Daoy (cell line): ENCODE measurements at places on chromosomes 6 and 20.

GRCh38 chr6:26016963-26017631 lies 54.5 kb downstream of the TRIM38 start:
- no peak for DNase-seq

- no peak for DNase-seq
Measured at GRCh38 chr6:40263970-40264369, 323.2 kb downstream of the LRFN2 start.

DNA sequence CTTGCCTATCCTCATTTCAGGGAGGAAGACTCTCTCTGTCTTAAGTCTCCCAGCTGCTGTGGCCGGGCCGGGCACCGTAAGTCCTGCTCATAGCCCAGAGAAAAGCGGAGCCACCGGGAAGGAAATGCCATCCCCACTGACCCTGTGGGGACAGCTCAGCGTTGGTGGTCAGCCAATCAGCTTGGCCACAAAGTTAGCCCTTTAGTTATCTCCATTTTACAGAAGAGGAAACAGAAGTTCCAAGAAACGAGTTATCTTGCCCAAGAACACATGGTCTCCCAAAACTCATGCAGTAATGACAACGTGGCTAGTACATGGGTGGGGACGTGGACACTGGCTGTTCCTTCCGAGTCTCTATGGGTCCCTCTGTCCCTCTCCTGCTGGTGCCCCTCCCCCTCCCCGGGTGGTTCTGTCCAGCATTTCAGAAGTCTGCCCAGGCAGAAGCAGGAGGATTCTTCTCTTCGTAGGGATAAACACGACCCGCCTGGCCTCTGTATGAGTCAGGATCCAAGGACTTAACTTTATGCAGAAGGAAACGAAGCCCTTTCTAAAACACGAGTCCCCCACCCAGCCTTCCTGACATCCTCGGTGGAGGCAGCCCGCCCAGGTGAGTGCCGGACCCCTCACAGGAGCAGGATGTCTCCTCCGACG lies 273.8 kb downstream of the CDH4 start:
- peak; percentile 35 for DNase-seq

- no peak for DNase-seq
Measured at GRCh38 chr20:43529051-43529450, 21.6 kb downstream of the L3MBTL1 start.

GRCh38 chr6:126170433-126170832 lies 169.5 kb upstream of the CENPW start:
- DNase-seq = no peak

- no peak for DNase-seq
Measured at GRCh38 chr20:18436847-18437246, 30.0 kb downstream of the DZANK1 start.

GRCh38 chr20:22312744-22313346 lies 271.5 kb downstream of the FOXA2 start:
- peak; percentile 53 for DNase-seq

- no peak for DNase-seq
Measured at GRCh38 chr20:4412216-4412615, 309.5 kb upstream of the PRND start.

GRCh38 chr6:39209360-39209811 lies 19.9 kb downstream of the KCNK5 start:
- DNase-seq = peak; percentile 36

DNA sequence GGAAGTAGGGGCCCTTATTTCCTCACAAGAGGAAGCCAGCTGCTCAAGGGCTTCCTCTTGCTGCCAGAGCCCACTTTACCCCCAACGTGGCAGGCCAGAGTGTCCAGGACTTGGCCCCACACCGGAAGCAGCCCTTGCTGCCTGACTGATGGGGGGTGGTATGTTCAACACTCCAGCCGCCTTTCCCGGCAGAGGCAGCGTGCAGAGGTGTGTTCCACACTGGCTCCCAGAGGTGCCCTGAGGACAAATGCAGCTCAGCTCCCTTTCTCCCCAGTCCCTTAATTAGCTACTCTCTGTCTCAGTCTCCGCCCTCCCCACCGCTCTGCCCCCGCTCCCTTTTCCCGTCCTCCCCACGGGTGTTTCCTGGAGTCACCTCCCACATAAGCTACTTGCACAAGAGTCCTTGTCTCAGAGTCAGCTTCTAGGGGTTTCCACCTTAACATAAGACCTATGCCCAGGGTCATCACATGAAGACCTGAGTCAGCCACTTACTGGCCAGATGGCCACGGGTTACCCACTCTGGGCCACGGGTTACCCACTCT lies 61.7 kb upstream of the SHLD1 start:
- no peak for DNase-seq

DNA sequence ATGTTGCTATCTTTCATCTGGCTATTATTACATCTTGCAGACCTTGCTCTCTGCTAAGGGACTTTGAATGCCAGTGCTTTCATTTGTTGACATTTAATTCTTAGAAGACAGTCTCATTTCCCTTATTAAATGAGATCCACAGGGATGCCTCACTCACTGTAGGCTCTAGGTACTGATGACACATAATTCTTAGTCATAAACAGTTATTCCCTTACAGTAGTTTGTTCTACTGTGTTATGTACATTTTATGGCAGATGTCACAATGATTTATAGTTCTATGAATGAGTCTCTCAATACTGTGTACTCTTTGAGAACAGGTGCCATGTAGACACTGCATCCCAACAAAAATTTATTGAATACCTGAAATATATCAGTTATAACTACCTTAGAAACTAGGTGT lies 70.3 kb downstream of the FAM83B start:
- no peak for DNase-seq

GRCh38 chr6:81694855-81695254 lies 57.6 kb downstream of the TENT5A start:
- DNase-seq = no peak

- DNase-seq = no peak
Measured at GRCh38 chr20:45014671-45015415, 48.5 kb downstream of the STK4 start.

- DNase-seq = no peak
Measured at GRCh38 chr6:71480577-71480976, 192.0 kb downstream of the OGFRL1 start.

DNA sequence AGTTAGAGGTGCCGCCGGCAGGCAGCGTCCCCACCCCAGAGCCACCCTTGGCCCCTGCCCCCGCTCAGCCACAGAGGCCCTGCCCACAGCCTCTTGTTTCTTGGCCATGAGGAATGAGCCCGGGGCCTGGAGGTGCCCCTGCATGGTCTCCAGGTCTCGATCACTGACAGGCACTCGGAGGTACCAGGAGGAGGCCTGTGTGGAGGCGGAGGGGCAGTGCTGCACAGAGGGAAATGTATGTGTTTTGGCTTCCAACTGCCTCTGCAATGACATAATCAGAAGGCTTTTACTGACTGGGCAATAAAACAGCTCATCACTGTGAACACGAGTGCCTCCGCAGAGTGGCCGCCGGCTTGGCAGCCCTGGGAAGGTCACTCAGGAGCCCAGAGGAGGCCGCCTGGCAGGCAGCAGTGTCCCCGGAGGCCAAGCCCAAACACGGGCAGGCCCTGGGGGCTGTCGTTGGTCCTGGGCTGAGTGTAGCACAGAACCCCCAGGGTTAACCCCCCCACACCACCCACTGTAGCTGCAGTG lies 61.1 kb upstream of the GATA5 start:
- DNase-seq = peak; percentile 34

GRCh38 chr20:59043698-59044097 lies 1.1 kb upstream of the PRELID3B start:
- peak; percentile 25 for DNase-seq

- DNase-seq = no peak
Measured at GRCh38 chr20:31718952-31719643, 3.6 kb downstream of the BCL2L1 start.

DNA sequence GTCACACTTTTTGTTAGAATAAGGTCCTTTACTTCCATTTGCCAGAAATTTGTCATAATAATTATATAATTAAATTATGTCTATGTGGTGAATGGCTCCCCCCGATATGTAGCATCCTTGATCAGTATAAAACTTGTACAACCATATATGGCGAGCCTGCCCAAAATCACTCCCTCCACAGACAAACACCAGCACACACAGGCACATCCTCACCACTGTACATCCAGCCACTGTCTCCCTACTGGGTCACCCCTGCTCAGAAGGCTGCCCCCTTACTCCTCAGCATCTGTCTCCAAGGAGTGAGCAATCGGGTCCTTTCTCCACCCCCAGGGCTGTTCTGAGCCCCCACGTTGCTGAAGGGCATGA lies 87.0 kb upstream of the MYL9 start:
- no peak for DNase-seq

- DNase-seq = no peak
Measured at GRCh38 chr6:153058909-153059308, 56.4 kb upstream of the MTRF1L start.

DNA sequence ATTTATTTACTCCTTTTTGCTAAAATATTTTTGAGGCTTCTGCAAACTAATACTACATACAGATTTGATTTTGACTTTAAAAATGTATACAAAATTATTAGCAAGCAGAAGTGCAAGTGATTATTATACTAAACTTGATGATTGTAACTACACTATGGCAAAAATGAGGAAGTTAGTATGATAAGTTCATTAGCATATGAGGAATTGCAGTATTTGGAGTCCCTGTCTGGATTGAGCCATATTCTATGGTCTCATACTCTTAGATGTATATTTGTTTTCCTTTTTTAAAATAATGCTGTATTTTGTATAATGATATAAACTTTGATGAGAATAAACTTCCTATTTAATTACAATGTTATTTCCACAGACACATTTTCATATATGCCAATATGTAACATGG lies 13.9 kb downstream of the CRISP3 start:
- DNase-seq = no peak

DNA sequence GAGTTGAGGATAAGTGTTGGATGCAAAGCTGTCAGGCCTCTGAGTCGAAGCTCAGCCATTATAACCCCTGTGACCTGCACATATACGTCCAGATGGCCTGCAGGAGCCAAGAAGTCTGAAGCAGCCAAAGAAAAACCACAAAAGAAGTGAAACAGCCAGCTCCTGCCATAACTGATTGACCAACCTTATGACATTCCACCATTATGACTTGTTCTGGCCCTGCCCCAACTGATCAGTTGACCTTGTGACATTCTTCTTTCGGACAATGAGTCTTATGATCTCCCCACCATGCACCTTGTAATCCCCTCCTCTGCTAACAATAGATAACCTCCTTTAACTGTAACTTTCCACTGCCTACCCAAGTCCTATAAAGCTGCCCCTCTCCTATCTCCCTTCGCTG lies 133.7 kb upstream of the AGPAT4 start:
- DNase-seq = peak; percentile 31

GRCh38 chr6:48973491-48973890 lies 489.6 kb downstream of the MMUT start:
- no peak for DNase-seq

DNA sequence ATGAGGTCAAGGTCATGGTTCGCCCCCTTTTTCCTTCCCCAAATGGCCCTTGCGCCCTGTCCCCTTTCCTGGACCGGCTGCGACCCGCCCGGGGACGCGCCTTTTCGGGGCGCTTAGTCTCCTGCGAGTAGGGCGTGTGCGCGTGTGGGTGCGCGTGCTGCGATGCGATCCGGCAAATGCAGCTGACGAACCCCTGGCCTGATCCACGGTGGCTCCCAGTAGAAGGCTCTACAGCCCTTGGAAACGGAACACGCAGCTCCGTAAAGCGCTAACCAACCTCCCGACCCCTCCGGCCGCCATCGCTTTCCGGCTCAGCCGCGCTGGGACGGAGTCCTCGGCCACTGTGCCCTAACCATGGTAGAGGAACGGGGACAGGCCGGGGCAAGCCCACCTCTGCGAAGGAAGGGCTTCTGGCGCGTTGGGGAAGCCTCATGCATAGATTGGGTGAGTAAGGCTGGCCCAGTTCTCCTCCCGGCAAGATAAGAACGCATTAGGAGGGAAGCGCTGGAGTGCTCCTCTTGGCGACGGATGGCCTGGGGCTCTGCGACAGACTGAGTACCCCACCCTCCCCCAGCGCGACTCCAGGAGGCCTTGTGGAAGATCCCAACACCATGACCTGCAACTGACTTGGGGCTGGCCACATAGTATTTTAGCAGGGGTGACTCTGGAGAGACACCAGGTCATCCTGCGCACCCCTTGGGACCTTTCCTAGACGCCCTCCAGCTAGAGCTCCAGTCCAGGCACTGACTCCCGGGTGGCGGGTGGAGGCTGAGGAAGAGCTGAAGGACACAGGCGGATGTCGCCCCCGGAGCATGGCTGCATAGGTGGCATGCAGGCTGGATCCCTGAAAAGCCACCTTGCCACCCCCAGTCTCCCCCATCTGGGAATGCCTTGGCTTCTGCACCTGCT lies 1.1 kb upstream of the SLC4A11 start:
- no peak for DNase-seq

GRCh38 chr6:133501675-133502270 lies 260.6 kb downstream of the EYA4 start:
- DNase-seq = no peak

GRCh38 chr6:27531772-27532459 lies 59.0 kb upstream of the ZNF184 start:
- peak; percentile 78 for DNase-seq

DNA sequence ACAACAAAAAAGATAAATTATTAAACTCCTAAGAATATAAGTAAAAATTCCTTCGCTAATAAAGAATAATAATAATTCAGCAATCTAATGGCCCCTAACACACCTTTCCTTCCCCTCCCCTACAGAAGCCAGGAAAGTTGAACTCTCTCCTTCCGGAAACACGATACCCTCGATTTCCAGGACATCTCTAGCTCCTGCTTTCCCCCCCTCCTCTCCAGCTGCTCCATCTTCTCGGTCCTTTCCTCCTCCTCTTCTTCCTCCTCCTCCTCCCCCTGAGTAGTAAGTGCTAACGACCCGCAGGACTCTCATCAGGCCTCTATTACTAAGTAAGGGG lies 603 bp downstream of the TASP1 start:
- DNase-seq = peak; percentile 33

- DNase-seq = no peak
Measured at GRCh38 chr6:97205966-97206365, 77.0 kb downstream of the MMS22L start.

DNA sequence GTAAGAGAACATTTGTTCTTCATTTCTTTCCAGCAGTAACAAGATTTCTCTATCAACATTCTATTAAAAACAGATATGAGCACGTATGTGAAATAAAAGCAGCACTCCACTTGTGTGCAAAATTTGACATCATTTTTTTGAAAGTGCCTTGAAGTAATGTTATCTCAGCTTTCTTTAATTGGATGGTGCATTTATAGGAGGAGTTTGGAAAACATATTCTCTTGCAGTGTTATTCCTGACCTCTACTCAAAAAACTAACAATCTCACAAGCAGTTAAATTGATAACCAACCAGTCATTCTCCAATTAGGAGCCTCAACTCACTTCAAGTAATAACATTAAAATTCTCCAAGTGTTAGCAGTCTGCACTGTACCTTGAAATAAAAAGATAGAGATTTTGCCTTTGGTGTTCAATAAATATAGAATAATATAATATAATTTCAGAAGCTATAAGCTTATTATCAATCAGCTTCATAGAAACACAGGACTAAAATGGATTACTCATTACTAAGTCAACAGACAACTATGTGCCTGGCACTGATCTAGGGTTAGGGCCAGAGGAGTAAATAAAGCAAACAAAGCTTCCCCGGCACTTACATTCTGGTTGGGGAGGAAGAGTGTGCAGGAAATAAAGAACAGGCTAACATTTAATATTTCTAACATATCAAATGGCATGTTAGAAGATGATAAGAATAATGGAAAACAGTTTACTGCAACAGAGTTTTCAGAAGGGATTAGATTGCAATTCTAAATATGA lies 149.0 kb upstream of the SGK1 start:
- no peak for DNase-seq
